ENCODE measurements at places on chromosomes 1 and 21.

DNA sequence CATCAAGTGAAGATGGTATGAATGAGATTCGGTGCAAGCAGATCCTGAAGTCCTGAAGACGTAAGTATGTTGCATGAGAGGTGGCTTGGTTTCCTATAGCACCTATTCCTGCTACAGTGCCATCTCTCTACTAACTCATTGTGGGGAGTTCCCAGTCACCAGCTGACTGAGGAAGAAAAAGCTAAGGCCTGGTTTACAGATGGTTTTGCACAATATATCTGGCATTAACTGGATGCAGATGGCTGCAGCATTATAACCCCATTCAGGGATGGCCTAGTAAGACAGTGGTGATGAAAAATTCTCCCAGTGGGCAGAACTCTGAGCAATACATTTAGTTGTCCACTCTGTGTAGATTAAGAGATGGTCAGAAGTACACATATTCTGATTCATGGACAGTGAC is 36.7 kb downstream of the RTCA start:
- peak; percentile 70 for DNase-seq

- DNase-seq: peak; percentile 1
These were observed 896.3 kb downstream of the TTLL7 start for GRCh38 chr1:83102630-83103071.

DNA sequence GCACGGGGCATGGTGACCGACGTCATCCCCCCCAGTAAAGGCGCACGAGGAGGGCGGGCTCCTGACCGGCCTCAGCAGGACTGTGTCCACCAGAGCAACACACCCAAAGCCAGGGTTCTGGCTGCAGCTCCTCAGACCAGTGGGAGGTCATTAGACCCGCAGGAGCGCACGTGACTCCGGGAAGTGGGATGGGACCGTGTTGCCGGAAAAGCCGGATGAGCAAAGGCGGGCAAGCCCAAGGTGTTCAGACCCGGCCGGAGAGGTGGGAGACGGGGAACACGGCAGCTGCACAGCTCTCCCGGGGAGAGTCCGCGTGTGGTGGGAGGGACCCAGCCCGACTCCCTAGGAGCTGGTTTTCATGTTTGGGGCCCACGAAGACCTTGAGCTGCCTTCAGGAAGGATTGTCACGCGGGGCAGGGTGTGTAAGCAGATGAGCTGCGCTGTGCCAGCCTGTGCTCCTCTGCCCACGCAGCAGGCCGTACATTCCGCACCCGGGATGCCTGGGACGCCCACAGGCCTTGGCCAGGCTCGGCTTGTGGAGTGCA is 20.6 kb upstream of the TRAPPC10 start:
- no peak for DNase-seq

- peak; percentile 7 for DNase-seq
These were observed 9.4 kb downstream of the IVL start for GRCh38 chr1:152917794-152918193.

DNA sequence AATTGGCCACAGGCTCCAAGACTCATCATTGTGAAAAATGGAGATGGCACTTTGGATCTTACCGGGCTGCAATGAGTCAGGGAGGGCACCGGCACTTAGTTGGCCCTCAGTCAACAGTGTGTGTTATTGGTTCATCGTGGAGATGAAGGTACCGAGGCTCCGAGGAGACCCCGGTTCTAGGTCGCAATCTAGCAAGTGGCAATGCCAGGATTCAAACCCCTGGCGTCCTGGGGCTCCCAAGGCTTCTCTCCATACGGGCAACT is 49.0 kb upstream of the ACOT11 start:
- DNase-seq: no peak

- DNase-seq: no peak
These were observed 1015.6 kb downstream of the PLA2G4A start for GRCh38 chr1:187844313-187844712.

GRCh38 chr1:62544570-62544969 is 52.8 kb upstream of the ANGPTL3 start:
- DNase-seq: no peak

DNA sequence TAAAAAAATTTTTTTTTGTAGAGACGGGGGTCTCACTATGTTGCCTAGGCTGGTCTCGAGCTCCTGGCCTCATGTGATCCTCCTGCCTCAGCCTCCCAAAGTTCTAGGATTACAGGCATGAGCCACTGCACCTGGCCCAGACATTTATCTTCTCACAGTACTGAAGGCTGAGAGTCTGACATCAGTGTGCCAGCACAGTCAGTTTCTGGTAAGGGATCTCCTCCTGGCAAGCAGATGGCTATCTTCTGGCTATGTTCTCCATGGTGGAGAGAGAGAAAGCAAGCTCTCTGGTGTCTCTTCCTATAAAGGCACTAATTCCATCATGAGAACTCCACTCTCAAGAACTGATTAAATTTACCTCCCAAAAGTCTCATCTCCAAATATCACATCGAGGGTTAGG is 57.8 kb upstream of the C1orf185 start:
- DNase-seq: peak; percentile 12

DNA sequence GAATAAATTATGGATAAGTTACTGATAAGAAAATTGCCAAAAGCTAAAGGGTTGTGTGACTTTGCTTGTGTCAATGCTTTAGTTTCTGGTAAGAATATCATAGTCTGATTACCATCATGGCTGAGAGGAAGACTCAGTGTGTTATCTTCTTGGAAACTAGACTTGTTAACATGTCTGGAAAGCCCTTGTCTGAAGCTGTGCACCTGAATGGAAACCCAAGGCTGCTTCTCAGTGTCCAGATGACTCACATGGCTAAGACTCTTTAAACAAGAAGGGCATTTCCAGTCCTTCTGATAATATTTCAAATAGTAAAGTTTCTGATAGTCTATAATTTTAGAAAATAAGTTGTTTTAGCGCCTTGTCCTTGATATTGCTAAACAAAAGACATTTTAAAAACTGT is 1092.7 kb downstream of the PLA2G4A start:
- no peak for DNase-seq

DNA sequence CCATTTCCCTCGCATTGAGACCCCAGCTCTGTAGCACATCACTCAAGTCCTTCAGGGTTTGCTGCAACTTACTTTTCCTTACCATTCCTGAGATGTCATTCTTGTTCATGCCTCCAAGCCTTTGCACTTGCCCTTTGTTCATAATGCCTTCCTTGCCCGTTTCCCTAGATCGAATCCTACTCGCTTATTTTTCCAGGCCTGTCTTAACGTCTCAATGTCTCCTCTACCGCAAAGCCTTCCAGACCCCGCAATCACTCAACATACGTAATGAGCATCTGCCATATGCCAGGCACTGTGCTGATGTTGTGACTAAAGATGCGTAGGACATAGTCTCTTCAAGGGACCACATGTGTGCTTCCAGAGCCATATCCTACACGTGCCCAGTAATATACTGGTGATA is 31.1 kb upstream of the CNIH3 start:
- no peak for DNase-seq

DNA sequence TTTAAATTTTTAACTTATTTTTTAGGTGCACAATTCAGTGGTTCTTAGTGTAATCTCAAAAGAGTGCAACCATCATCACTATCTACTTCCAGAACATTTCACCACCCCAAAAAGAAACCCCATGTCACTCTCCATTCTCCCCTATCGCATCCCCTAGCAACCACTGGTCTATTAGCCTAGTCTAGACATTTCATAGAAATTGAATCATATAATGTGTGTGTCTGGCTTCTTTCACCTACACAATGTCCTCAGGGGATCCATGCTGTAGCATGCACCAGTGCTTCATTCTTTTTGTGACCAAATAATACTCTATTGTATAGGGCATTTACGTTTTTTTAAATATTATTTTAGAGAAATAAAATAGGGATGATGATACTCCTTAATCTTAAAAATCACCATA is 64.7 kb downstream of the JAK1 start:
- DNase-seq: no peak

- no peak for DNase-seq
These were observed 99.8 kb downstream of the PTGER3 start for GRCh38 chr1:70947835-70948234.

- peak; percentile 47 for DNase-seq
These were observed 1.1 kb upstream of the MARCKSL1 start for GRCh38 chr1:32336963-32337675.

DNA sequence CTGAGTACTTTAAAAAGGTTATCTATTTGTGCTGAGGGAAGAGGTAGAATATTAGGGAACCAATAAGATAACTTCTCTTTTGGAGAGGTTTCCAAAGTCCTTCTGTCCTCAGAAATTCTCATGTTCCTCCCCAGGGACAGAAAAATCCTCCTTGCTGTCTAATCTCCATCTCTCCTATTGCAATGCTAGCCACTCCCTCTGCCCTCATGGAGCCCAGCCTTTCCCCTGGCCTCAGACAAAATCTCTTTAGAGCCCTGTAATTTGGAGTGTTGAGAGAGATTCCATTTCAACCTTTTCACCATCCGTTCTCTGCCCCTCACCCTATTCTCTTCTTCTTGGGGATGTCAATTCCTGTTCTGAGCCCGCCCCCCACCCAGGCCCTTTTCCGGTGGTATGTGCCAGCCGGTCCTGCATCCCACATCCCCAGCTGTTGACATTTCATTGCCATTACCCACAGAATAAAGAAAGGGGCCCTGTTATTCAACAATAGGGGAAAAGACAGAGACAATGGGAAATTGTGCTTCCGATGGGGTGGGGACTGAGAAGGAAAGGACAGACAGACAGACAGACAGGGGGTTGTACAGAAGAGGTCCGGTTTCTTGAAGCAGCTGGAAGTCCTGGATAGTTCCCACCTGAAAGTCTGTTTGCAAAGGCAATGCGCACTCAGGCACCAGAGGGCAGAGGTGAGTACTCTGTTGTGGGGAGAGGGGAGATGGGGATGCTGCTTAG is at the start of gene HAPLN2:
Gene HAPLN2 (plus strand): TSS at position 563 of the 729 bp plus-strand sequence. CDS start 4,076 bp downstream, outside the sequence.
- no peak for DNase-seq

GRCh38 chr21:34365809-34366208 is 2.0 kb downstream of the KCNE2 start:
- no peak for DNase-seq

GRCh38 chr1:66386712-66387111 is 147.2 kb upstream of the SGIP1 start:
- DNase-seq: no peak

GRCh38 chr1:212368073-212368484 is 46.6 kb downstream of the PACC1 start:
- peak; percentile 86 for DNase-seq

DNA sequence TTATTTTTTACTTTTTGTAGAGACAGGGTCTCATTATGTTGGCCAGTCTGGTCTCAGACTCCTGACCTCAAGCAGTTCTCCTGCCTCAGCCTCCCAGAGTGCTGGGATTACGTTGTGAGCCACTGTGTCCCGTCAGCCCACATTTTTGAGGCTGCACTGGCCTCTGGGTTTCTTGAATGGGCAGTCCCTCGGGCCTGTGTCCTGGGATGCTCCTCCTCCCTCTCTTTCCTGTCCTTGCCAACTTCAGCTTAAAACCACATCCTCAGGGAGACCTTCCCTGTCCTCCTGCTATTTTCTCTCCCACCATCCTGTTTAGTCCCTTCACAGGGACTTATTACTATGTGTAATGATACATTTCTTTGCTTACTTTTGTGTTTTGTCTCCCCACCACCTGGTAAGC is 31.4 kb upstream of the LYST start:
- DNase-seq: peak; percentile 63

GRCh38 chr1:45922374-45922773 is 119.0 kb downstream of the MAST2 start:
- DNase-seq: no peak

DNA sequence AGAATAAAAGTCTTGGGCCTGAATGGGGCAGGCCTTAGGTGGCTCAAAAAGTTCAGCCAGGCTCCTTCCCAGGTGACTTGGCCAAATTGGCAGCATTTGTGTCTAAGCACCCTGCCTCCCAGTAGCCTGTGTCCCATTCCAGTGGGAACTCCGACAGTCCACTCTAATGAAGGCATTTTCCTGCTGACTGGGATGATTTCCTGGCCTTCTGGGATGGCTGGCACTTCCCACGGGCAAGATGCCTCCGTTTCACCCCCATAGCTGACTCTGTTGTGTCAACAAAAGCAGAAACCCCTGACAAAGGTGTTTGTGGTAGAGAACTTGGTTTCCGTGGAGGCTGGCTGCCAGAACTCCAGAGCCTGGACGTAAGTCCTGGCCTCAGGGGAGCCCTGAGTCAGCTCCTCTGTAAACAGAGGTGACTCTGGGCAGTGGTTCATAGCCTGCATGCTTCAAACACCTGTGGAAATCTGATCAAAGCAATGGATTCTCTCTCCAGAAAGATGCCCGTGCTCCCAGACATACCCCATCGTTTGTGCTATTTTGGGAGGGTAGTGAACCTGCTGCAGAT is 36.6 kb downstream of the WNT3A start:
- peak; percentile 27 for DNase-seq

- DNase-seq: peak; percentile 69
These were observed at the start of gene CHI3L2 for GRCh38 chr1:111227434-111227833. TSS of gene CHI3L2 (plus strand) at chr1:111227713. CDS start at chr1:111227730, 17 bp downstream.

GRCh38 chr1:205133287-205133686 is 11.5 kb upstream of the RBBP5 start:
- DNase-seq: no peak

GRCh38 chr1:84689514-84690396 is 506 bp downstream of the SSX2IP start:
- no peak for DNase-seq
